ENCODE measurements at places on chromosomes 5 and 9.

DNA sequence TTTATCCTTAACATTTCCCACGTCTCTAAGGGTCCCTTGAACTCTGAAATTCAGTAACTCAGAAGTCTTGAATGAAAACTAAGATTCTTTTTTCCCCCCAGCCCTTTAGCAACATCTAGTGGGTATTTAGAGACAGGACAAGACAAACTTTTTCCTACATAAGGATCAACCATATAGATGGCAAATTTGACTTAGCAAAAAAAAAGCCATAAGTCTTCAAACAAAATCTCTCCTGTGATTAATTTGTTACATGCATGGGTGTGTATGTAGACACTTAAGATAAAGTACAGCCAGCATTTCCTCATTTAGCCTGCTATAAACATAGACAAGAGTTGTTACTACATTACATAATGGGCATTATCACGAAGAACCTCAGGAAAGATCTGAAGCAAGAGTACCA is 29.1 kb upstream of the ANKRD31 start:
- DNase-seq = no peak

GRCh38 chr5:159804121-159804520 is 112.2 kb upstream of the ADRA1B start:
- DNase-seq = no peak

DNA sequence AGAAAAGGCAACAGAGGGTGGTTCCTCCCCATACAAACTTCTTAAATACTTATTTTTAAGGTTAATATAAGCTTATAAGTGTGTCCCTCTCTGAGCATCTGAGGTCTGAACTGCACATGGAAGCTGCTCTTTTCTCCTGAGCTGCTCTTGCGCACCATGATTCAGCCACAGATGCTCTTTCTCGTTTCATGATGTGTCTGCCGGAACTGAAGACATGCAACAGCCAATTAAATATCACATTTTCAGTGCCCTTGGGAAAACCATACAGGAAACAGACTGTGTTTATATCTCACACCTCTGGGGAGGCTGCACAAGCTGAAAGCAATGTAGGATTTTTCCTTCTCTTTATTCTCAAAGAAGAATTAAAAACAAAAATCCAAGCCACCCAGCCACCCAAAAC is 96.8 kb upstream of the NREP start:
- DNase-seq = no peak

DNA sequence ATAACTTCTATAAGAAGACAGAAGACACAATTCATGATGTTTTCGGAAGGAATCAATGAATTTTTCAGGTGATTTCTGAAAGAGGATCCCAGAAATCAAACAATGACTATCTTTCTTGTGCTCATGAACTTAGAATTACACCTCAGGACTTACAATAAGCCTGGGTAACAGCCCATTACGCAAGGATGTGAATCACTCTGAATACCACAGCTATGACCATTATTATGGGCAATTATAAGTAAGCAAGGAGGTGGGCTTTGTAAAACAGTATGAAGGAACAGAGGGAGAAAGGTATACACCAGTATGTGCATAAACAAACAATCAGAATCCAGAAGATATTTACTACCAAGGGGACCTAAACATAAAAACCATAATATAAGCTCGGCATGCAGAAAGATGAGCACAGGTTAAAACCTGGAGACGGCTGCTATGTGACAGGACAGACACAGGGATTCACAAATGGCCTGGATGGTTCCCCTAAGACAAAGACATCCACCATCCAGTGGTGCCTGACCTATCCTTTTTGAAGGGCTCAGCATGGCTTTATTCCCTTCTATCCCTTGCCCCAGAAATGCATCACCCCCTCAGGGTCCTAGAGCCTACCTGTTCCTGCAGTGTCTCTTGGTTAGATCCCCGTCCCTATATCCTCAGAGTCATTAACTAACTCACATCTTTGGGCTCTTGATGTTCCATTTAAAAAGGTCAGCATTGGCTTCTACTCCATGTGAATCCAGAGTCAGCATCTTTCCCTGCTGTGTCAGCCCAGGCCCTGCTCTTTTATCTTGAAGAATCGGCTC is 21.8 kb upstream of the PPP2CA start:
- no peak for DNase-seq

DNA sequence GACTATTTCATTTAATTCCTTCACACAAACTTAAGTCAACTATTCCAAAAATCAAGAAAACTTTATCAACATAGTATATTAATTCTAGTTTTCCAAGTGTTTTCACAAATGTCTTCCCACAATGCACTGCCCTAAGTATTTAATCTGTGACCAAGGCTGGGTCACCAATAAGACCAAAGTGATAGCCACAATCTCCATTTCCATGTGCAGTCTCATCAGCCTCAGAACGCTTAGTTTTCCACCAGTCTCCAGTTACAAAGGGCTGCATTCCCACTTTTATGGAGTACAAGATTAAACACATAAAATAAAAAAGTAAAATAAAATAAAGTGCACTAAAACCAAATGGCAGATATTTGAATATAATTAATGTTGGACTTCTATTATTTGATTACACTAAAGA is 371.6 kb upstream of the CCNH start:
- no peak for DNase-seq

GRCh38 chr9:37271679-37272078 is 150.8 kb upstream of the GRHPR start:
- DNase-seq = no peak

GRCh38 chr5:123752552-123753179 is 240.7 kb downstream of the CSNK1G3 start:
- DNase-seq = no peak

GRCh38 chr5:102932781-102933180 is 177.7 kb downstream of the PAM start:
- peak; percentile 16 for DNase-seq

GRCh38 chr5:150559088-150559487 is 51.2 kb downstream of the NDST1 start:
- DNase-seq = no peak

DNA sequence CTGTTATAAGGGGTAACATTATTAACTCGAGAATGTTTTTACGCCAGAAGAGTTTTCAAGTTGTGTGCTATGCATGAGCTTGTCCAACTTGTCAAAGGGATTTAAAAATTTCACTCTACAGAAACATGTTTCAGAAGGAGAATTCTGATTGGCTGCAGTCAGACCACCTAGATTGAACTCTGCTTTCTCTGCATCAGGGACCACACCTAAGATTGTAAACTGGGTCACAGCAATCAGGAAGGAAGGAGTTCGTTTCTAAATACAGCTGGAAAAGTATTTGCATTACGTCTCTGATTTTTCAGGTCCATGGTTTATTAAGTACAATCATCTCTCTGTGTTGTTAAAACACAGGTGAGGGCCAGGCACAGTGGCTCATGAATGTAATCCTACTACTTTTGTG is 5.8 kb downstream of the GLRX start:
- DNase-seq = no peak

GRCh38 chr9:96137671-96138429 is 164.1 kb downstream of the HSD17B3 start:
- no peak for DNase-seq

DNA sequence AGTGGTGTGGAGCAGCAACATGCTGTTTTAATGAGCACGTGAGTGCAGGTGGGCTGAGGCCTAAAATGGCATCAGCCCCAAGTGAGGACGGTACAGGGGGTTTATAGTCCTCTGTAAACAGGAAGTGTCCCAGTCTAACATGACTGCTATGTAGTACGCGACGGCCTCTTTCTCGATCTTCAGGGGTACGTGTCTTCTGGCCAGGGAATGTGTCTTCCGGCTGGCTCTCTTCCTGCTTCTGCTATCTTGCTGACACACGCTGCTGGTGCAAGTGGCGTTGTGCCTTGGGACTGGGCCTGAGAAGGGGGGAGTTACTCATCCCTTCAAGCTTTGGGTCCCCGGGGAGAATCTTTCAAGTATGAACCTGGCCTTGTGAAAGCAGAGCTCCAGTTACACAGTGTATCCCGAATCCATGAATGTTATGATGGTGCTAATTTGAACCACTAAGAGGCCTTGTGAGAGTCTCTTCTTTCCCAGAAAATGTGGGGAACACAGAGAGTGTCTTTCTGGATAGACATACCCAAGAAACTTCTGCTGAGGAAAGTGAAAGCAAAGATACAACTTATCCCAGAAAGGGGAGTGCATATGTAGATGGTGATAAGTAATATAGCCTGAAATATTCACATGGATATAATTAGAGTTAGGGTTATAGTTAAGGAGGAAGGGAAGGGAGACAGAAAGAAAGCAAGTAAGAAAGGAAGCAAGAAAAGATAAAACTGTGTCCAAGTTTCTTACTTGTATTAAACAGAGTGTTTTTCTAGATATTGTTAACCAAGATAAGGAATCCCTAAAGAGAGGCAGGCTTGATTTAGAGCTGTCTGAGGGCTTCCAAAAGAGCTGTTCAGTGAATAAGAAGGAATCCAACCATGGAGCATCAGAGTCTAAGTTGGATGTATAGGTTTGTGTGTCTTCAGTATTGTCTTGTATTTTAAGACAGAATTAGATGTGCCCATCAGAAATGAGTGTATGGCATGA is 35.5 kb upstream of the ANXA2R start:
- DNase-seq = no peak

GRCh38 chr9:133115604-133116345 is 5.3 kb downstream of the RALGDS start:
- DNase-seq = no peak

GRCh38 chr5:131679911-131680310 is 44.9 kb upstream of the RAPGEF6 start:
- DNase-seq = no peak

- DNase-seq = no peak
Observed at GRCh38 chr5:172113036-172113435, 75.0 kb downstream of the STK10 start.

GRCh38 chr9:96015876-96016686 is 140.6 kb downstream of the ERCC6L2 start:
- DNase-seq = no peak

GRCh38 chr9:78958892-78959291 is 612.9 kb upstream of the TLE4 start:
- no peak for DNase-seq

- DNase-seq = no peak
Observed at GRCh38 chr5:157187046-157187754, 6.6 kb downstream of the ITK start.

Measured in DMS79 (cell line).